ENCODE measurements at places on chromosomes 12 and 14.

GRCh38 chr12:32679920-32680237 lies 778 bp downstream of the DNM1L start:
- DNase-seq, result no peak

GRCh38 chr14:50529288-50530179 lies 2.8 kb downstream of the MAP4K5 start:
- DNase-seq, result peak; percentile 7

DNA sequence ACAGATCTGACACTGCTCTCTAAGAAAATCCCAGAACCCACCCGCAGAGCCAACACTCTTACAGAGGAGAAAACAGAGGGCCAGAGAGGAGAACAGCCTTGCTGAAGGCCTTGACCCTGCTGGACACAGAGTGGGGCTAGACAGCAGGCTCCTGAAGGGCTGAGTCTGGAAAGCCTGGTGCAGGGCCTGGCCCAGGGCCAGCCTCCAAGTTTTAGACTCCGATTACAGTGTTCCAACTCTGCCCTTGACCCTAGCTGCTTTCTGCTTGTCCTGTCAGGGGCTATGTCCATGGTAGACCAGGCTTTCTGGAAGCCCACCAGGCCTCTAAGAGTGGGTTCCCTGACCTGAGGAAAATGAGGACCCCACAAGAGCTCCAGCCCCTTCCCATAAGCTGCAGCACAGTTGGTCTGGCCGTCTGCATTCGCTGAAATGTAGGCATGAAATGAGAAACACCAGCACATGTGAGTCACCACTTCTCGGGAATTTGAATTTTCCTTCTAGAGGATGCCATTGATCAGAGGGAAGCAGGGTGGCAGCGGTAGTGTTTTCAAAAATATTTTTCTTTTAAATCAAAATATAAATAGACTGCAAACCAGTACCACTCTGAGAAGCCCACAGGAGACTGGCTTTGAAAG lies 154.4 kb downstream of the CALM1 start:
- peak; percentile 60 for DNase-seq

DNA sequence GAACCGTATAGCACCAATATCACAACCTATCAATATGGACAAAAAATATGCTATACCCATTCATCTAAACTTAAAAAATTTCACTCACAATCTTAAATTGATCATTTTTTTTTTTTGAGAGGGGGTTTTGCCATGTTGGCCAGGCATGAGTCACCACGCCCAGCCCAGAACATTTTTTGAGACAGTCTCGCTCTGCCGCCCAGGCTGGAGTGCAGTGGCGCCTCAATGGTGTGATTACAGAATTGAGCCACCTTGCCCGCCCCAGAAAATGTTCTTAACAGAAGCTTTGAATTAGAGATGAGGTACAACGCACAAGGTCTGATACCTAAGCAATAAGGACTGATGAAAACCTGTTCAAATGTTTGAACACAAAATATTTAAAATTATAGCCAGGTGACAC lies 15.8 kb upstream of the ATP5F1B start:
- DNase-seq, result no peak

DNA sequence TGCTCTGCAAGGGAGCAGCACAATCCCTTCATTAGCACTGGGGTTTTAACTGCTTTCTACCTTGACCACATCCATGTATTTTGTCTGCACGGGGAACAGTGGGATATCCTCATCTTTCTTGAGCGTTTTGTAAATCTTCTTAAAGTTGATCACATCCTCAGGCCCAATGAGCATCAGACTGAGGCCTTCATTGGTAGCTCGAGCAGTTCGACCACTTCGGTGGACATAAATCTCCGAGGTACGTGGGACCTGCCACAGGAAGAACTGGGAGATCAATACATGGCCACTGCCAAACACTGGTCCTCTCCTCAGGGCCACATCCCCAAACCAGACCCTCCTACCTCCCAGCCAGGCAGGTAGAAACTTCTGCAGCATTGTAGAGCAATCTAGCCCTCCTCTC lies 26.1 kb downstream of the DDX24 start:
- no peak for DNase-seq

DNA sequence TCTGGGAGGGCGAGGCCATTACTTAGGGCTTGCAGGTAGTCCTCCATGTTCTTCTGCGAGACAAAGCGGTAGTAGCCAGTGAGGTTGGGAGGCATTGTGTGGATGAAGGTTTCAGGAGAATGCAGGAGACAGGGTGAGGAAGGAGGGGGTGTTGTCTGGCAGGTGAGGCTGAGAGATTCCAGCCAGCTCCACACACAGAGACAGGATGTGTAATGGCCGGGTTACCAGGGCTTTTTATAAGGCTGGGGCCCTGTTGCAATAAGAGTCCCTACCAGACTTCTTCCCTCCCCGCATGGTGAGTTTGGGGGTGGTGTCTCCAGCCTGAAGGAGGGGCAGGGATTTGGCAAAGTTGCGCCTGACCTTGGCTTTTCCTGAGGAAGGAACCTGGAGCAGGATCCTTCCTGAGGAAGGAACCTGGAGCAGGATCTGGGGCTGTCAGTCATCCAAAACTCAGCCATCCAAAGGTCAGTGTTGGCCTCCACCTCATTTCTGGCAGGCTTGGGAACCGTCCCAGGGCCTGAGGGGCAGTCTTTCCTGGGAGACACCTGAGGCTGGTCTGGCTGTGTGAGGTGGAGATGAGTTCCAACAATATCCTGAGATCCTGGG lies at the start of gene RBP5:
RBP5 (minus strand) TSS at position 209 of the 606 bp plus-strand sequence; CDS start at position 95, 114 bp downstream.
- DNase-seq, result no peak

- no peak for DNase-seq
Observed at GRCh38 chr14:94523265-94523664, 14.0 kb upstream of the SERPINA12 start.

GRCh38 chr12:62605981-62606380 lies 139.4 kb downstream of the MON2 start:
- DNase-seq, result no peak

DNA sequence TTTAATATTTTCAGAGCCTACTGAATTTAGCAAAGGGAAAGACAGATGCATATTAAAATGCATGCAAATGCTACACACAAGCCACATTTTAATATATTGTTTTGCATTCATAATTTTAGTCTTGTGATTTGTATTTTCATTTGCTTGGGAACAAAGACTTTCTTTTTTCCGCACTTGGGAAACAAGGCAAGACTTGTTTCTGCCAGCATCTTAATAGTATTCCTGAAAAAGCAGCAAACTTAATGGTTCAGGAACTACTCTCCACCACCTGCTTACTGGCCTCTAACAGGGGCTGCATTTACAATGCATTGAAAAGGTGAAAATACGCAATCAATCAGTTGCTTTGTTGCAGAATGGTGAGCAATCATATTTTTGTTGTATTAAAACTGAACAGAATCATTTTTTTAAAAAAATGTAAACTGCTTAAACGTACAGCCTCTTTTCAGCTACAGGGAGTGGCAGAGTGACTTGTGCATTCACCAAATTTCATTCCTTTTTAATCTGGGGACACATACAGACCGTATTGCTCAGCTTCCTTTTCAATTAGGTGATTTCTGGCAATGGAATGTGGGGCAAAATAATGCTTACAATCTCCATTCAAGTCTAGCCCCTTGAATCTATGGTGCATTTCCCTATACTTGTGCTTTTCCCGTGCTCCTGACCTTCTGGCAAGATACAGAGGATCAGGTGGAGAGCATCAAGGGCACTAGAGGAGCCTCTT lies 144.1 kb upstream of the BTG1 start:
- peak; percentile 84 for DNase-seq

DNA sequence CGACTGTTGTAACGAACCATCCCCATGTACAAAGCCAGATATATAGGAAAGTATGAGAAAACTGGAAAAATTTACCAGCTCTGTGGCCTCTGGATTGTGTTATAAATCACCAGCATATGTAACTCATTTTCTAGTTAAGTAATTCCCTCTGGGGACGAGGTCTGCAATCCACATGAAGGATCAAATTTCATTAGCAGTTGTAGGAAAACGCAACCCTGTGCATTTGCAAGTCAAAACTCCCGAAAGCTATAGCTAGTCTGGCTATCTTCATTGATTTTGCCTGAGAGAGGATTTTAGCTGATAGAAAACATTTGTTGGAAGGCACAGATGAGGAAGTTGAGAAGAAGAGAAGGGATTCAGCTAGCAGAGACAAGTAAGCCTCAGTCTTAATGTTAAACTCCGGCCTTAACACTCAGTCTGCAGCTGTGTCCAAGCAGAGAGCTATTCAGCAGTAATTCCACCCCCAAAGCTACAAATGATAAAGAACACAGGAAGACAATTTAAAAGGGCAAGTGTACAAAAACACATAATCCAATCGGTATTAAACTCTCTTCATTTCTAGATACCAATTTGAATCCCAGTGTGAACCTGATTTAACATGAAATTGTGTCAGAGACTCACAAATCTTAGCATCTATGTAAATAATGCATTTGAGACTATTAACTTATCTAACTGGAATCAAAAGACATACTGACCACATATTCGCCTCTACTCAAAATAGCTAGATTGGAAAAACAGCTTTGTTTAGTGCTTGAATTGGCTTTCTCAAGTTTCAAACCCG lies 54.2 kb upstream of the CERS5 start:
- peak; percentile 95 for DNase-seq

DNA sequence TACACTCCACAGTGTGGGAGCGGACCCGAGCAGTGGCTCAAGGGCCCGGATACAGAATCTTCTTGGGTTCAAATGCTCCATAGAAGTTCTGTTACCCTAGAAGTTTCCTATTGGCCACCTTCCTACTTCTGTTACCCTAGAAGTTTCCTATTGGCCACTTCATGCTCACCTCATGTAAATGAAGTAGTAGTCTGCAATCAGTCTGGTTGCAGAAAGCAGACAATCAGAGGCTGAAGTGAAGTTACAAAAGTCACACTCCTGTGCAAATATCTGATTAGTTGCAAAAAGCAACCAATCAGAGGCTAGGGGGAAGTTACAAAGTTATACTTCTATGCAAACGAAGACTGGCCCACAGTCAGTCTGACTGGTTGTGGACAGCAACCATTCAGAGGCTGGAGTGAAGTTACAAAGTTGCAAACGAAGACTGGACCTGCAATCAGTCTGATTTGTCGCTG lies 77.8 kb upstream of the CPNE8 start:
- no peak for DNase-seq

DNA sequence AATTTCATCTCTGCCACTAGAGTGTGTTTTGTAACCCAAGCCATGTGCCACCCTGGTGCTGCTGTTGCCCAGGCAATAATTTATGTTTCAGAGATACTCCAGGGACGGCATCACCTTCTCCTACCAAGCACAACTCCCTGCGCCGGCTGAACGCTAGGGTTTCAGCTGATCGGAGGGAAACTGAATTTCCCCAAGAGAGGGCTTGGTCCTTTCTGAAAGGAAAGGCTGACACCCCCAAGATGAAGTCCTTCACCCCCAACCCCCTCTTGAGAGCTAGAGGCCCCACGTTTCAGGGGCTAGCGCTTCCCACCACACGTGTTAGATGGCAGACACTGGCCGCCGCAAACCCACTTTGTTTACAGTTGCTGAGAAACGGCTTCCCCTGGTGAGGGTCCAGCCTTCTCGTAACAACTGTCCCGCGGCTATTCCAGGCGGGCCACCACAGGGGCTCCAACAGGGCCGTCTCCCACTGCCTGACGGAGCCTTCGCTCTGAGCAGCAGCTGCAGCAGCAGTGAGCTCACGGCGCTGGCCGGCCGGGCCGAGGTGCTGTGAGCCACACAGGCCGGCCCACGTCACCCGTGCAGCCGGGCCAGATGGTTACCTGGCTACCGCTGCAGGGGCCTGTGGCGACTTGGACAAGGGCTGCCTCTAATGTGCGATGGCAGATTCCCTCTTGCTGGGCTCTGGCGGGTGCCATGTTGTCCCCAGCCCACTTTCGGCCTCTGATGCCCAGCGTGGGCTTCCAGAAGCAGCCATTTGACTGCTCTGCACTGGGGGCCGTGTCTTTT lies 66.4 kb downstream of the TESC start:
- no peak for DNase-seq

DNA sequence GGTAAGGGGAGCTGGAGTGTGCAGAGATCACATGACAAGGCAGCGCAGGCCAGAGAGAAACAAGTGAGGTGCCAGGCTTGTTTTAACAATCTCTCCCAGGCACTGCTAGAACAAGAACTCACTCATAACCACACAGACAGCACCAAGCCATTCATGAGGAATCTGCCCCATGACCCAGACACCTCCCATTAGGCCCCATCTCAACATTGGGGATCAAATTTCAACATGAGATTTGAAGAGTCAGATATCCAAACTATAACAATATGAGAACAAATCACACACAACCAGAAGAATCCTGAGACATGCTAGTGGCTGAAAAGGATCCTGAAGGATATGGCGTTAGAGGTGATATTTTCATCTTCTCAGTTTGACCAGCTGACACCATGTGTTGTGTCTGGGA lies 21.9 kb downstream of the OR6J1 start:
- DNase-seq, result peak; percentile 56

- no peak for DNase-seq
Observed at GRCh38 chr12:49059045-49059298, 1.6 kb downstream of the KMT2D start.

- DNase-seq, result no peak
Observed at GRCh38 chr14:68282479-68283377, 463.1 kb downstream of the RAD51B start.

DNA sequence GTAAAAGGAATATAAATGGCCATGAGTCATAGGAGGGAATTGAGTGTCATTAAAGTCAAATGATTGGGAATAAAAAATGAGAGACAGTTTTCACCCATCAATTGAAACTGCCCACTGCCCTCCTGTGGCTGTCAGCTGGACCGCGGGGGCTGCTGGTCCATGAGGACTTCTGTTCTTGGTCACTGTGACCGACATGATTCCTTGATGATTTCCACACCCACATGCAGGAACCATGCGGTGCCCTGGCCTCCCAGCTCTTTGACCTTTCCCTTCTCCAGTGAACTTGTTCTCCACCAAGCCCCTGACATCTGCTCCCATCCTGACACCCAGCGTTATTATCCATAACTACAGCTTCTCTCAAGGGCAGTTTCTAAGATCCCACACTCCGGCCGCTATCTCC lies 48.4 kb downstream of the C12orf75 start:
- DNase-seq, result no peak

DNA sequence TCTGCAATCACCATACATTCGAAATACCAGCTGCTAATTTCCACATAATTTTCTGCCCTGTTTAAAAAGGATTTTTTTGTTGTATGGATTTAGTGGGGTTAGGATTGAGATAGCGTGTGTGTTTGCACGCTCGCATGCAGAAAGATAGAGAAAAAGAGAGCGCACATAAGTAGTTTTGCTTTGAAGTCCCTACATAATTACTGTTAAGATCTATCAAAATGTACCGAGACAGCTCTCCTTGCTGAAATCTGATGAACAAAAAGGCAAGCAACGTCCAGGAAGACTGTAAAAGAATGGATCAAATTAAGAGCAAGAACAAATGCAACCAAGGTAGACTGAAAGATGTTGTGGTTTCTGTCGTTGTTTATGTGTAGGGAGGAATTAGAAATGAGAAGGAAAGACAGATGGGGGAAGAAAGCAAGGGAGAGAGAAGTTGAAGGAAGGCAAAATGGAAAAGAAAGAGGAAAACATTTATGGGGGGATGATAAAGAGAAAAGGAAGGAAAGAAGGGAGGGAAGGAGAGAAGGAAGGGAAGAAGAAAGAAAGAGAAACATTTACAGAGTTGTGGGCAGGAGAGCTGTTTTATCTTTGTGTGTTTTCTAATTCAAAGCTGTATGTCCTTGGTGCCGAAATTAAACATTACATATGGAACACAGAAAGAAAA lies 522.3 kb downstream of the MED13L start:
- no peak for DNase-seq

GRCh38 chr14:31942166-31942841 lies 134.8 kb upstream of the ARHGAP5 start:
- DNase-seq, result no peak

All from fibroblast of skin of scalp (primary cell).